ENCODE measurements at places on chromosomes 13 and 19. TPM values are rescaled to one million over a fixed set of nuclear protein-coding genes. Genes with fewer than 3 reads are reported as not detected.

Gene ARL11
- total RNA-seq: 0.08 TPM

Gene COG3
- 45.9 TPM for total RNA-seq

Gene TINCR
- 1.1 TPM for total RNA-seq

Gene ZNF471
- 0.71 TPM for total RNA-seq

Gene CALR3
- total RNA-seq: not detected

Gene CAB39L
- 1.6 TPM for total RNA-seq

Gene AMER2
- total RNA-seq: not detected

Gene CLEC4G
- not detected for total RNA-seq

Gene SYNE4
- 0.95 TPM for total RNA-seq

Gene FPR3
- not detected for total RNA-seq

Gene TMEM255B
- 0.83 TPM for total RNA-seq

Gene PSMC4
- total RNA-seq: 79.0 TPM

Gene EDNRB
- total RNA-seq: not detected

Gene C19orf67
- total RNA-seq: not detected

Gene DACT3
- total RNA-seq: not detected

Gene CAPN12
- 2.7 TPM for total RNA-seq

Gene KCNN4
- 15.5 TPM for total RNA-seq

Gene DAND5
- not detected for total RNA-seq

Gene ZFR2
- total RNA-seq: 1.9 TPM

Gene CYP2S1
- 0.41 TPM for total RNA-seq

Gene HSPB6
- not detected for total RNA-seq

Gene CYP4F2
- not detected for total RNA-seq

Gene P2RY11
- 76.3 TPM for total RNA-seq

Gene ZNF221
- 0.25 TPM for total RNA-seq

Gene STOML3
- not detected for total RNA-seq

Gene FFAR1
- total RNA-seq: 0.92 TPM

Gene MEIS3
- not detected for total RNA-seq

Gene TNFAIP8L1
- 4.5 TPM for total RNA-seq

Gene RASL11A
- total RNA-seq: 12.9 TPM

Gene MBD3L2
- total RNA-seq: not detected

Gene KLK11
- not detected for total RNA-seq

Gene TYROBP
- total RNA-seq: 5.2 TPM

Gene FREM2
- total RNA-seq: not detected

Gene CGB7
- total RNA-seq: not detected

Gene PTPRS
- total RNA-seq: 4.8 TPM

Gene ONECUT3
- not detected for total RNA-seq

Gene TEX101
- total RNA-seq: not detected

Gene RFPL4AL1
- total RNA-seq: not detected

Gene ARHGAP33
- 10.6 TPM for total RNA-seq

Gene URAD
- total RNA-seq: not detected
